Activated T-helper 2 cell treated with anti-CD3 and anti-CD28 coated beads, Interferon-gamma antibody, Interleukin-2, Interleukin-4, amounts not matched to agents 10 μg/mL and 5 μg/mL and 100 μg/mL, durations not matched to agents 14 hours and 24 hours and 36 hours (primary cell): ENCODE measurements at places on chromosomes 2 and 18. TPM values are rescaled to one million over a fixed set of nuclear protein-coding genes. Genes with fewer than 3 reads are reported as not detected.

Gene MEP1B
- 0.21 TPM in 1 of 2 replicates, not detected in the other for total RNA-seq

Gene LOXHD1
- total RNA-seq, result not detected in 2 replicates

Gene CIB4
- not detected in 2 replicates for total RNA-seq

Gene ADI1
- total RNA-seq, result 39.8 and 42.7 TPM in 2 replicates

DNA sequence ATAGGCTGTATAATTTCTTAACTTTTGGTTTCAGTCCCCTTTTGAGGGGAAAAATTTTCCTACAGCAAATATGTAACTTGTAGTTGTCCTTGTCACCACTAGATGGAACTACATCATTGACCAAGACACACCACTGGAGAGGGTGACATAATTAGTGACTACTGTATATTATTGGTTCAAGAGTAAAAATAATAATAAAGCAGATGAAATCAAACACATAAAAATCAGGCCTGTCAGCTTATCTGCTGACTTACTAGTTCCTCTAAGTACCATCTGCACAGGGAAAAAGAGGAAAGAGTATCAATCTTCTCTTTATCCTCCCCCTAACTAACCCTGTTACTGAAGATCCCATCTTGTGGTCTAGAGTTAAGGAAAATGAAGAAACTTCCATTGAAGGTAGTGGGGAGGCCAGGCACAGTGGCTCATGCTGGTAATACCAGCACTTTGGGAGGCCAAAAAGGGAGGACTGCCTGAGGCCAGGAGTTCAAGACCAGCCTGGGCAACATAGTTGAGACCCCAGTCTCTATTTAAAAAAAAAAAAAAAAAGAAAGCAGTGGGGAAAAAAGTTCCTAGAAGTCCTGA, 29.6 kb upstream of the ENOSF1 start:
- peaks cover 5% of the 10 kb centered on the region for H3K4me1 ChIP-seq
- H3K4me3 ChIP-seq, result no peak overlapping the region
- no peak for DNase-seq
- H3K36me3 ChIP-seq, result peaks cover 54% of the 10 kb centered on the region

DNA sequence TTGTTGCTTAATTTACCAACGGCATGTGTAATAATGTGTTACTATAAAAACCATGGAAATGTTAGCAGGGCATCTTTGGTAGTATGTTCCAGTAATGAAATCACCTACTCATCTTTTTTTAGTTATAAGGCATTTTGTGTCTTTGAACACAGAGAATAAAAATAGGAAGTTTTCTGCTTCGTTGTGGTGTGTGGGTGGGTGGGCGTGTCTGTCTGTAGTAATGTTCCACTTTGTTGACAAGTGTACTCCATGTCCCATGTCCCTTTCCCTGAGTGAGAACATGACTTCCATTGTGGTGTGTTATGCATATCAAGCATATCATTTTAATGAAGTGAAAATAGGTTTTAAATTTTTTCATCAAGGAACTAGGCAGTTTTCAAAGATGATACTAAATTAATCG, 149.3 kb downstream of the VWC2L start:
- no peaks in the 10 kb centered on the region for H3K4me1 ChIP-seq
- no peaks in the 10 kb centered on the region for H3K27me3 ChIP-seq
- no peak overlapping the region for H3K4me3 ChIP-seq
- H3K27ac ChIP-seq, result no peak overlapping the region
- no peaks in the 10 kb centered on the region for H3K36me3 ChIP-seq

GRCh38 chr18:9055185-9055584, 47.3 kb upstream of the NDUFV2 start:
- H3K27ac ChIP-seq, result no peak overlapping the region
- no peak for DNase-seq
- no peak overlapping the region for H3K4me3 ChIP-seq
- no peaks in the 10 kb centered on the region for H3K27me3 ChIP-seq
- H3K36me3 ChIP-seq, result peaks cover 6% of the 10 kb centered on the region

- no peak overlapping the region for H3K4me3 ChIP-seq
- DNase-seq, result no peak
- H3K27ac ChIP-seq, result no peak overlapping the region
- H3K36me3 ChIP-seq, result no peaks in the 10 kb centered on the region
- H3K4me1 ChIP-seq, result no peaks in the 10 kb centered on the region
- no peaks in the 10 kb centered on the region for H3K27me3 ChIP-seq
Measured at GRCh38 chr2:6650311-6650710, 215.4 kb downstream of the CMPK2 start.

- no peaks in the 10 kb centered on the region for H3K36me3 ChIP-seq
- H3K4me3 ChIP-seq, result no peak overlapping the region
- H3K4me1 ChIP-seq, result peaks cover 6% of the 10 kb centered on the region
- H3K27me3 ChIP-seq, result peaks cover 21% of the 10 kb centered on the region
Measured at GRCh38 chr2:85804583-85804982, 50.8 kb downstream of the ATOH8 start.
